ENCODE measurements at places on chromosomes 11 and 22.

DNA sequence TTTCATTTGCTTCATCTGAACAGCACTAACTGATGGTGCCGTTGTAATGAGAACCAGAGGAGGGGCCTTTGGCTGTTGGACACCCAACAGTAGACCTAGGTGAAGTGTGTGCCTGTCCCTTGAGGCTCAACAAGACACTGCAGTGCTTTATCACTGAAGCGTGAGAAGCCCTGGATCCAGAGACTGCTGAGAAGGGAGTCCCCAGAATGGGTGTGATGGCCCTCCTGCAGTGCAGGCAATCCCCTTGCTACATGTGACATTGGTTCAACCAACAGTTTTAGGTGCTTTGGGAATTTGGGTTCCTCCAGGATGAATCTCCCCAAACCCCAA lies 125.6 kb downstream of the BRD1 start:
- DNase-seq: no peak

- no peak for DNase-seq
Measured at GRCh38 chr22:46598737-46599424, 21.3 kb upstream of the GRAMD4 start.

DNA sequence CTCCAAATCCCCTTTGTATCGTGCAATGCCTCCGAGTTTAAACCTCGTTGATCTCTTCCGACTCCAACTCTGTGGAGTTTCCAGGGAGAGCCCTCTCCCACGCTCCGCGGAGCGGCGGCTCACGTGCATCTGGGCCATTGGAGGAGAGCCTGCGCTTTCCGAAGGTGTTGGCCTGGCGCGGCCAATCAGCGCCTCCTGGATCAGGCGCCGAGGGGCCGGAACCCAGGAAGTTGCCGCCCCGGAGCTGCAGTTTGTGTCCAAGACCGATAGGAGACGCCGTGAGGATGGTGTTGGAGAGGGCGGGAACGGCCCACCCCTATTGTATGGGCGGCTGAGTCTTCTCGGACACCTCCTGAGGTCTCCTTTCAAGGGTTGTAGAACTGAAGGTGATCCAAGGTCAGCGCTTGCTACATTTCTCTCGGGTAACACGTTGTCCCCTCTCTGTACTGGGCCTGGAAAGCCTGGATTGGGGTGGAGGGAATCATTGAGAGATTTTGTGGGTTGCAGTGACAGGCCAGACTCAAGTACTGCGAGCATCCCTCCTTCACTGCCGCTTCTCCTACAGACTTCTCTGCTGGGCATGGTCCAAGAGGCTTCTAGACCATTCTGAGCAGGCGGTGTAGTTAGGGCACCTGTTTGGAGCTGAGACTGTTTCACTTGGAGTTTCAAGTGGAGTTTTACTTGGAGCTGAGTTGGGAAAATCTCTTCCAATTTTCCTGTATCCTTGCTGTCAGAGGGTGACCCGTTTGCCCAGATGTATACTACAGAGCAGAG lies 1.7 kb downstream of the ADAMTS15 start:
- DNase-seq: no peak

DNA sequence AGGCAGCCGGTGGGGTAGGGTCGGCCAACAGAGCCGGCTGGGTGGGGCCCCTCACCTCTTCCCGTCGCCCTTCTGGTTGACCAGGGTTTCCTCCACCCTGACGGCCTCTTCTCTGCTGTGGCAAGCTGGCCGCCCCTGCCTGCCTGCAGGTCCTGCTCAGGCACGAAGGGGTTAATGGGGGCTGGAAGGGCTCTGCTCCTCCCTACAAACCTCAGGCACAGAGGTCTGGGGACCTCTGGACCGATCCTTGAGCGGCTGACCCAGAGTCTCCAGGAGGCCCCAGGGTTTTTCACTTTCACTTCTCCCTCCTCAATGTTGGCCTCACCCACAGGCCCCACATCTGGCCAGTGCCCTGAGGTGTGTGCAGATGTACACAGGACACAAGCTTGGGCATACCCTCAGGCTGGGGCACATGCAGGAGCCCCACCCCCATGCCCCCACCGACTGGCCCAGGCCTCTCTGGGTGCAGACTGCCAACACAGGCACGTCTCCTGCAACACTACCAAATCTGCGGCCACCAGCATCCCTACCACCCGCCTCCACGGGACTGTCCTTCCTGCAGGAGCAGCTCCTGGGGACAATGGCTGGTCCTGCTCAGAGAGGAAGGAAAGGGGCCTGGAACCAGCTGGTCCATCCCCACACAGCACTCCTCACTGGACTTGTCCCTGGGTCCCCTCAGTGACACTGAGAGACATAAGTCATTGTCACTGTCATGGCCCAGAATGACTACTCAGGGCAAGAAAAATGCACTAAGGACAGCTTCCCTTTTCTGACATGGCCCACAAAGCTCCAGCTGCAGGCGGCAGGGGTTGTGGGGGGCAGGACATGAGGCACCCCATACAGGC lies 3.2 kb upstream of the TBX1 start:
- no peak for DNase-seq

- no peak for DNase-seq
Measured at GRCh38 chr11:35126000-35126878, 12.7 kb upstream of the CD44 start.

DNA sequence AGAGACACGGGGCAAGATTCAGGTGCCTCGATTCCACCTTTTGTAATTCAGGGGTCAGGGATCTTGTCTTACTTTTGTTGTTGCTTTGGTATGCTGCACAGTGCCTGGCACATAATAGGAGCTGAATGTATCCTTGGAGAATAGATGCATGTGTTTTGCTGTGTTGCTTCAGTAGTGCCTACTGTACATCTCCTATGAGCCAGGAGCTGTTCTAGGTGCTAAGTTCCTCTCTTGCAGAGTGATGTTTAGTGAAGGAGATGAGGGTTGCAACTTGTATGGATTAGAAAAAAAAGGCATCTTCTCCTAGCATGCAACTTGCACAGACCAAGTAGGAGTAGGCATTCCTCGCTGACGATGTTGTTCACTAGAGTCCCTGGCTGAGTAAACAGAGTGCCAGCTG lies 555.4 kb downstream of the NTM start:
- no peak for DNase-seq

DNA sequence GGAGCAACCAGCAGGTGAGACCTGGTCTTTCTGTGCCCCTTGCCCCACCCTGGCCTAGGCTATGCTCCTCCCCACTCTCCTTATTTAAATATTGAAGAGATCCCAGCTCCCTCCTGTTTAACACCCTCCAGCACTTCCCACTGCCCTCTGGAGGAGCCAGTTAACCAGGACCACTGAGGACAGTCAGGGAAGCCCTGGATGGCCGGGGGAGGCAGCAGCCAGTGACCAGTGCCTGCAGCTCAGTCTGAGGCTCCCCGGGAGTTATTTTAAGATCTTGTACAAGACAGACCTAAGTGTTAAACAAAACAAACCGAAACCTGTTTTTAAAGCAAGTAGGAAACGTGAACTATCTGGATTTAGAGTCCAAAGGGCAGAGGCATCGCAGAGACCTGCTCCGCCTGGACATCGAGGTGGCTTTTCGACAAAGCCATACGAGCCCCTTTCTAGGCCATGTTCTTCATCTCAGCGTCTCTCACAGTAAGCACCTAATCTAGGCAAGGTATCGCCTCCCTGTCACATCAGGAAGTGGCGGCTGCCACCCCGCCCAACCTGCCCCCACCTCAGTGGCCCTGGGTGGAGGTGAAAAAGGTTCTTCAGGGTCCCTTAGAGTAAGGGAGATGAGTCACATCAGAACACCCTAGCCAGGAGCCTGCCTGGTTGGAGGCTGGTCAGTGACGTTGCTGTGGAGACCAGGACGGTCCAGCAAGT lies 35.2 kb downstream of the TRMU start:
- DNase-seq: no peak

DNA sequence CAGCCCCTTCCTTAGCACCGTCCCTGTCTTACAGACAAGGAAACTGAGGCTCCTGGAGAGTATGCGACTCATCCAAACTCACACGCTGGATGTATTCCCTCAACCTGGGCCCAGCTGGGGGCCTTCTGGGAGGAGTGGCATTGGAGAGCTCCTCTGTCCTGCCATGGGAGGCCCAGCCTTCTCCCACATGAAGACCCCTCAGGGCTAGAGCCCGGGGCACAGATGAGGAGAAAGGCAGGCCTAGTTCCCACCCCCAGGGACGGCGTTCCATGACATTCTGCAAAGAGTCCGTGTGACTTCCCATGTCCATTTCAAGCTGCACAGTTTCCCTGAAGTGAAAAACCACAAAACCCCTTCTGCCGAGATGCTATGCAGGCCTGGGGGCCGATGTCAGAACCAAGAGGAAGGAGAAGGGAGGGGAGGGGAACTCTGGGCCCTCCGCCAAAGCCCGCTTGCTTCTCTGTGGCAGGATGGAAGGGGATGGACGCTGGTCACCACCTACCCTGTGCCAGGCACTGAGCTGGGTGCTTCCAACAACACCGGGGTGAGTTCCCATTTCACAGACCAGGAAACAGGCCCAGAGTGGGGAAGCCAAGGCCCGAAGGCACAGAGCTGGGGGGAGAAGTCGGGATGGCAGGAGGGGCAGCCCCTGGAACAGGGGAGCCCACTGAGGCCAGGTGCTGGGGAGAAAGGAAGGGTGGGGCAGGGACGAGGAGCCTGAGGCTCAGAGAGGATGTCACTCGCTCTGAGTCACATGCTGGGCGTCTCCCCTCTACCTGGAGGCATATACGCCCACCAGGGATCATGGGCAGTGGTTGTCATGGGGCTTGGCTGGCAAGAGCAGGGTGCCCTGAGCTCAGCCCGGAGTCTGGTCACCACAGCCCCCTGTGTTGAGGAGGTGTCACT lies 15.7 kb downstream of the RAC2 start:
- DNase-seq: no peak

GRCh38 chr22:48333323-48333763 lies 1494.3 kb downstream of the BRD1 start:
- no peak for DNase-seq

DNA sequence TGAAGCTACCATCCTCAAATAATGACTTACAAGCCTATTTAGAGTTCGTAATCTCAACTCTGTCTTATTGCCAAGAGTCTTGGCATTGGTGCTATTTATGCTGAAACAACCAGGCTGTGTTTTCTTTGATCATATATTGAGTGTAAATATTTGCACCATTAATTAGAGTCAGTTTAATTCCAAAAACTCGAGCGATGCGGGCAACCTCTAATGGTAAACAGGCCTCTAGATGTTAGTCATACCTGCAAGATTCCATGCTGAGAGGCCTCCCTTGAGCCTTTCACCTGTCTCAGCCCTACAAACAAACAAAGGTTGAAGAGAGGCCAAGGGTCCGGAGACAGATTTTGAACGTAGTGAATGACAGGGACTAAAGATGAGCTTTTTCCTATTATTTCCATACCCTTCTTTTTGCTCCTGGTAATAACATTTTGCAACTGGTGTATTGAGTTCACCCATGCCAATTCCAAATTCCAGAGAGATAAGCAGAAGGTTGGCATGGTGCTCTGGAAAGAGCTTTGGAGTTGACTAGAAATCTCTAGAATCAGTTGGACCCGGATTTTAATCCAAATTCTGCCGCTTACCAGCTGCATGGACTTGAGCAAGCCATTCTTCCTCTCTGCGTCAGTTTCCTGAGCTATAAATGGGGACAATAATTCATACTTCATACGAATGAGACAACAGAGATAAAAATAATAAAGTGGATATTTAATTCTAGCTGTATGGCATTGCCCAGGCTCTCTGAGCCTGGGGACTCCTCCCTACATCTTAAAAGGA lies 99.1 kb upstream of the ANO1 start:
- DNase-seq: no peak

- no peak for DNase-seq
Measured at GRCh38 chr22:45291061-45291930, 6.5 kb downstream of the UPK3A start.
